ENCODE measurements at places on chromosomes 1 and 21.

DNA sequence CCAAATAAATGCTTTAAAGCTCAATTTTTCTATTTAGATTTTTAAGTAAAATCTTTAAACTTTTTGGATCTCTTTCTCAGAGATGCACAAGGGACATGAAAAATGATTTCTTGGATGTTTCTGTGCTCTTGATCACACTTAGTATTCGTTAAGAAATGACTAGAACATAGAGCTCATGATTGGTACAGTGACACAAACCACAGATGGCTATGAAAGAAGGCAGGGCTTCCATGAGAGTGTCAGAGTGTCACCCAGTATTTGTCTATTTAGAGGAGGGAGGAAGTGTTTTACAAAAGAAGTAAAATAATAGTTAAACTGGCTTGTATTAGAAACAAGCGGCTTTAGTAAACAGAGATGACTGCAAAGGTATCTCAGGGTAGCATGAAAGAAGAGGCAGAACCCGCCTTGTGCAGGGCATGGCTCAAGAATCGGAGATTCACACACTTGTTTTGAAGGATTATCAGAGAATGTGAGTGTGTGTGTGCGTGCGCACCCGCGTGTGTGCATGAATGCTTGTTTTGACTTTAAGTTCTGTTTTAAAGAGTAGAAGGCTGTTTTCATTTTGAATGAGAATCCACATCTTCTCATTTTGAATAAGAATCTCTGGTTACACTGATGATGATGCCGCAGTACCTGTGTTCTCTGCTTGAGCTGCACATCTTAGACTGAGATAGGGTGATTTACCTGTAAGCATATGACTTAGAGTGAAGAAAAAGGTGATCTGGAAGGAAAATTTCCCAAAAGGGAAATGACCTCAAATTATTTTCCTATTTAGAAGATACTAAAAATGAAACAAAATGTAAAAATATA, 82.1 kb downstream of the VPS26C start:
- DNase-seq = no peak

DNA sequence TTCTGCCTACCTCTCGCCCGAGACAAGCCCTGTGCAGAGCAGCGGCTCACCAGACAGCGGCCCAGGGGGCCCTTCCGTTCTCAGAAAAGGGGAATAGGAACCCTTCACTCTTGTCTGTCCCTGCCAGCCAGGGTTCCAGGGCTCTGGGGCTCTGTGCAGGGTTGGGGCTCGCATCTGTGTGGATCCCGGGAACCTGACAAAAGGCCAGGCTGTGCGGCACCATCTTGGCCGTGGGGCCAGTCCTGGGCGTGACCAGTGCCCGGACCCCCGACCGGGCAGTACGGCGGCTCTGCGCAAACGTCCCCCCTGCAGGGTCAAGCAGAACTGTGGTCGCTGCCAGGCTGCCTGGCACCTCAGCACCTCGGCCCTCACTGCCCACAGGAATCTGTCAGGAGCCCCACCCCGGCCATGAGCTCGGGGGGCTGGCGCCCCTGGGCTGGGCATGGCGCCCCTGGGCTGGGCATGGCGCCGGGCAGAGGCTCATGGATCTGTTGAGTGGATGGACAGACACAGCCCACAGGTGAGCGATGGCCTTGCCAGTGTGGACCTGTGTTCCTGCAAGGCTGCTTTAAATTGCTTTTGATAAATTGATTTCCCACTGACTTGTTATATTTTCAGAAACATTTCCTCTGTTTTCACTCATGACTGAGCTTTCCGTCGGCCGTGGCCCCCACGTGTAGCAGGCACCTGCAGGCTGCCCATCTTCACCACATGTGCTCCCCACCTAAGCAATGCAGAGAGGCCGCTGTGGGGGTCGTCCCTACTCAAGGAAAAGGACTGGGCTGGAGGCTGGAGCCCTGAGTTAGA, 59.0 kb downstream of the SLX9 start:
- no peak for DNase-seq

- DNase-seq = no peak
Observed at GRCh38 chr1:234774971-234775370, 165.0 kb upstream of the IRF2BP2 start.

- DNase-seq = no peak
Observed at GRCh38 chr1:2457444-2457843, 18.6 kb upstream of the PLCH2 start.

All from activated T-cell treated with anti-CD3 and anti-CD28 coated beads for 24 hours (primary cell).